ENCODE measurements at places on chromosomes 12 and 14. TPM values are rescaled to one million over a fixed set of nuclear protein-coding genes. Genes with fewer than 3 reads are reported as not detected.

The DPPA3 gene
- total RNA-seq, result not detected

The TSHR gene
- 1.1 TPM for total RNA-seq

The IQSEC3 gene
- total RNA-seq, result 1.5 TPM

The KCNH3 gene
- 0.58 TPM for total RNA-seq

The GALNT16 gene
- total RNA-seq, result 11.4 TPM

The NRL gene
- 0.85 TPM for total RNA-seq

The NGB gene
- total RNA-seq, result not detected

The SLC22A17 gene
- 30.5 TPM for total RNA-seq
